ENCODE measurements at places on chromosomes 7 and 10.

DNA sequence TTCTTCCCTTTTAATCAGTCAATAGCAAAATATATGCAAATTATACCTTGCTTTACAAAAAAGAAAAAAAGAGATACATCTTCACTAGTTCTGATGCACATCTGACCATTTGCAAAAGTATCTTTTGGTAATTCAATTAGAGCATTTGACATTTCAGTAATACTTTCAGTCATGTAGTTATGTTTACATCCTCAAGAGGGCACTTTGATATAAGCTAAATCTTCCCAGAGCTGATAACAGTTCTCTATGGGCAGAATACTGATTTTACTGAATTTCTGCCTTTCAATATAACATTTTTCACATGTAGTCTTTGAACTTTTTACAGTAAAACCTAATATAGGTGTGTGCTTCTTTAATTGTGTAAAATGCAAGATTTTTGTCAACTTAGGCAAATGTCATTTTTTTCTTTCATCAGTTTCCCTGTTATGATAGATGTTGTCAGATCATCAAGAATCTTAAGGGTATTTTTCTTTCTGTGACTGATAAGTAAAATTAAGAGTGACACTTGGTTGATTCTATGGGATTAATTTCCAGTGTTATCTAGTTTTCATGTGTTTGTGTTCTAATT is 703.5 kb upstream of the SEMA3D start:
- peak; percentile 2 for DNase-seq

- no peak for DNase-seq
Observed at GRCh38 chr7:104089612-104090011, 100.2 kb upstream of the RELN start.

DNA sequence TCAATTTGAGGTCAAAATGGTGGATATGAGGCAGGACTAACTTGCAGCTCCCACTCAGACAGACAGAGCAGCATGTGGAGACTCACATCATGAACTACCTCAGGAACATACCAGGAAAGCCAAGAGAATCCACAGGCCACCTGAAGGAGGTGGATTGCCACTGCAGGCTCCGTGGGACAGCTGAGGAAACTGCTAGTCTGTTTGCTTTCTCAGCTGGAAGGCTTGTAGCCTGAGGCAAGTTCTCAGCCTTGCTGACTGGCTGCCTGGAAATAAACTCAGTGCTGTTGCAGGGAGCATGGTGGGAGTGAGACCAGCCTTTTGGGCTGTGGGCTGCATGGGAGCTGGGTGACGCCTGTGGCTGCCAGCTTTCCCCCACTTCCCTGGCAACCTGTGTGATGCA is 202.9 kb downstream of the ZNF248 start:
- DNase-seq: no peak

GRCh38 chr10:132480356-132480755 is 57.2 kb upstream of the INPP5A start:
- DNase-seq: no peak

GRCh38 chr10:111231779-111232178 is 154.9 kb downstream of the ADRA2A start:
- DNase-seq: no peak

DNA sequence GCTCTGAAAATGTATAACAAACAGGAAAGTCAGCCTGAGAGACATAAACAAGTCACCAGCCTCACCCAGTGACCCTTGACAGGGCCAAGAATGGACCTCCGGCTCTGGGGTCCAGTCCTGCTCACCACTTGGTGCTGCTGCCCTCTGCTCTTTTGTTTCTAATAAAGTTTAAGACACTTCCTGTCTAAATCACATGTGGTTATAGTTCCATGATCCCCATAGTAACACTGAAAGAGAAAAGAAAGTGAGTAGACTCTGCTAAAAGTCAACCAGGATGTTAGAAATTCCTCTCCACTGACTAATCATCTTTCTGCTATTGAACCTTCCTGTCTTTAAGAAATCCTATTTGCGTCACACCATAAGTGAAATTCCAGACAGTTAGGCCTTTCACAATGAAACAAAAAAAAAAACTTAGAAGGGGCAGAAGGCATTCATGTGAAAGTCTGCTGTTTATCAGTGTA is 179.2 kb upstream of the BET1 start:
- DNase-seq: no peak

DNA sequence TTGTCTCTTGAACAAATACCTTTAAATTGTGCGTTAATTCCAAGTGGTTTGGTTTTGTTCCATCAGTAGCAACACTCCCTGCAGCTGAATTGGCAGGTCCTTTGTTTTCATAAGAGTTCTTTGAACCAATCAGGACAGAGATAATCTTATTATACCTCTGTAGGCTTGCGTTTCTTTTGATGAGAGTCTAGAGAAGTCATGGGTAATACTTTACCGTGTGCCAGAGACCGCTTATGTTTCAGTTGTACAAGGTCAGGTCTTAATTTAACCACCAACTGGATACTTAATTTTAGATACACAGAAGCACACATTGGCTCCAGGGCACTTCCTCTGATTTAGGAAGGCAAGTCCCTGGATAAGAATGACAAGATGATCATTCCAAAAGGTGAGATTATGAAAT is at the start of gene ASB15:
ASB15 (plus strand) TSS at position 292 of the 400 bp plus-strand sequence. CDS start 12,682 bp downstream, outside the sequence.
- DNase-seq: no peak

DNA sequence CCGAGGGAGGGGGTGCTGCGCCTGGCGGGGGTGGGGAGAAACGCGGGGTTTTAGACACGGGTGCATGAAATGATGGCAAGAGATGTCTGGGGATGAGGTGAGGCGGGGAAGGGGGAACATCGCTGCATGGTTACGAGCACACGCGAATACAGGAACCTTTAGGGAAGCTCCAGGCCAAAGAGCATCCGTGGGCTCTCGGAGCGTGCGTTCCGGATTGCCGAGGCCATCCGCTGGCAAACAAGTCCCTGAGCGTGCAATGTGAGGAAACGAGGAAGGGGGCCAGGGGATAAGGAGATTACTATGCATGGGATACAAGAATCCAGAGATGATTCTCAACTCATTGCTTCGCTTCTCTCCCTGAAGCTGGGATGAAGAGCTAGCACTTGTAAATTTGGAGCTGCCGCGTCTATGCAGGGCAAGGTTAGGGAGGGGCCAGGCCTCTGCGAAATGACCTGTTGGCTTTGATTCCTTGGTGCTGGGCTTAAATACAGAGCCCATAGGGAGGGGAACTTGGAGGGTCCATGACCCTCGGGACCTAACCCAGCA is 520 bp upstream of the WNT2 start:
- no peak for DNase-seq

DNA sequence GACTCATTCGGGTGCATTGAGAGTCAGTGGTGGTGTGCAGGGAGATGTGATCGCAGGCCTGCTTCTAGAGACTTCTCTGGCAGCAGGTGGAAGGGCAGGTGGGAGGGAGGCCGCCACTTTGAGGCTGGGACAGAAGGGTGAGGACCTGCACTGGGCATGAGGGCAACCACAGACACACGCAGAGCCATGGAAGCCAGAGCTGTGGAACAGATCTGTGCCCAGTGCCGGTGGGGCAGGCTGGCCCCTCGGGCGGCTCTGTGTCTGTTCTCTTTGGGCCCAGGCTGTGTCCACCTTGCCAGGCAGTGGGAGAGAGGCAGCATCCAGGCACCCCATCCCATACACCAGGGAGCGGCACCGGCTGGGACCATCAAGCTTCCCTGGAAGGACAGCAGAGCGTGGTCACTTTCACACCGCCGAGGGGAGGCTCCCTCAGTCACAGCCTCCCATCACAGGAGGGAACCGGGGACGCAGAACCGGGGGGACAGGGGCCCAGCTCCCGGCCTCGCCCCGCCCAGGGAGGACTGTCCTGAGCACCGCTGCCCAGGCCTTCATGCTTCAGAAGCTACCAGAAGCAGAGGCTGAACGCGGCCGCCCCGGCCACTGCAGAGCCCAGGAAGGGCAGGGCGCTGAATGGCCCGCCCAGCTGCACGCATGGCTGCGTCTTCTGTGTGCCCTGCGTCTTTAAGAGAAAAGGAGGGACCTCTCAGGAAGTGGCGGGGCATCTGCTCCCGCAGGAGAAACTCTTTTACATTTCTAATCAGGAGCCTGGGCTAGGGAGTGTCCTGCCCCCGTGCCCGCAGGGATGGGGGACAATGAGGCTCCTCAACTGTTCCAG is 32.1 kb downstream of the EN2 start:
- DNase-seq: no peak

DNA sequence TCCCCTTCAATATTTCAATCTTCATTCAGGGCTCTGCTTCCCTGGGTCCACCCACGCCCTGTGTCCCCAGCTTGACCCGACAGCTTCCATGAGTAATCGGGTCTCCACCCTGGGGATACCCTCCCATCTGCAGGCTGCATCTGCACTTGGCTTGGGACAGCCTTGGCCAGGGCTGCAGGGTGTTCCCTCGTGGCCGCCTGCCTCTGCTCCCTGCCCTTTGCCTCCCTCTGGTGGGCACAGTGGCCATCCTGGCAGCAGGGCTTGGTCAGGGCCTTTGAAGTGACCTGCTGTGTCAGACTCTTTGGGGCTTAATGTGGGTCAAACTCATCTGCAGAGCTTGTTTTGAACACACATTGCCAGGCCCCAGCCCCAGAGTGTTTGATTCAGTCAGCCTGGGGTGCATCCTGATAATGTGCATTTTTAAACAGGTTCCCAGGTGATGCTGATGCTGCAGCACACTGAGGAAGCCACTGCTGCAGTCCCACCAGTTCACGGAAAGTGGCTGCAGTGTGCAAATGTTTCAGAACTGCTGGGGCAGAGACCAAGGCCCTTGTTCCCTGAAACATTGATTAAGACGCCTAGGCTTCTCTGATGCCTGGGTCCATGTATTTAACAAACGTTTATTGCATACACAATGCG is 80.7 kb upstream of the SEC61G start:
- DNase-seq: peak; percentile 16

GRCh38 chr7:110891197-110891596 is 199.7 kb upstream of the LRRN3 start:
- DNase-seq: no peak

DNA sequence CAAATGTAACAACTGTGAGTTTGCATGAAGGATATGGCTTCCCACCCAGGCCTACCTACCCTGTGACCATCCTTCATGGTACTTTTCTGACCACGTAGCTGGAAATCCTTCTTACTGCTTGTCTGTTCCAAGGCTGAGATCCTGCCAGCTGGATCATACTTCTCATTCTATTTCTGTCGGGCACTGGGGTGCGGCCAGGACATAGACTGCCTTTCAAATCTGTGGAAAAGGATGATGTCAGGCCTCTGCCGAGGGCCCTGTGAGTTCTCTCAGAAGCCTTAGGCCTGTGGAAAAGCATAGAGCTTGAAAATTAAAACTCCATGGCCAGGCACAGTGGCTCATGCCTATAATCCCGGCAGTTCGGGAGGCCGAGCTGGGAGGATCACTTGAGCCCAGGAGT is 10.0 kb downstream of the VWC2 start:
- no peak for DNase-seq

DNA sequence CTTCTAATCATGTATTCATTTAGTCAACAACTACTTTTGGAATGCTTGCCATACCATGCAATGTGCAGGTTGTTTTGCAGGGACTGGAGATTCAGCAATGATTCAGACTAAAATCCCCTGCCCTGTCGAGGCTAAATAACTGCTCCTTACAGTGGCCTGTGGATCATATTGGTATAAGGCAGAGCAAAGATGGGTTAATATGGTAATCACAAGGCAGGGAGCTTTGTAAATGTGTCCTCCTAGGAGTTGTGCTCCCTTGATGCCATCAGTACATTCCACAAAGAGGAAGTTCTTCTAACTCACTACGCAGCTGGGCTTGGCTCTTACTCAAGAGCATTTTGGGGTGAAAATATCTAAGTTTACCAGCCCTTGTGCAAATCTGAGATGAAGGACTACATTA is 614 bp upstream of the IFIT2 start:
- peak; percentile 3 for DNase-seq

GRCh38 chr7:70242826-70243225 is 644.6 kb downstream of the AUTS2 start:
- DNase-seq: no peak

DNA sequence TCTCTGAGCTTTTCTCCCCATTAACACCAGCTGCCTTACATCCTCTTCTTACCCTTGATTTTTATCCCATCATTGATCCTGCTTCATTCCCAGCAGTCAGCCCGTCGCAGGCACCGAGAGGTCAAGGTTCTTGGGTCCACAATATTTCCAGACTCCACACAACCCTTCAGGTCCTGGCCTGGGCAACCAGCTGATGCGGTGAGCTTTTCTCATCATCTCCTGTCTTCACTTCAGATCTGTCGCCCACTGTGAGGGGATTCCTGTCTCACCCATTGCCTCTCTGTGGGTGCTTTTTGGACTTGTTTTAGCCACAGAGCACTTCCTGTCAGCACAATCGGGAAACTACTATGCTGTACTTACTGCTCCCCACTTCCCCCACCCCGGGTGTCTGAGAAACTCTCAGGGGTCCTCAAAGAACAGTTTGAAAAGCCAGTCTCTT is 8.4 kb upstream of the PVRIG start:
- peak; percentile 62 for DNase-seq

GRCh38 chr10:28922127-28922526 is 244.8 kb downstream of the BAMBI start:
- no peak for DNase-seq

DNA sequence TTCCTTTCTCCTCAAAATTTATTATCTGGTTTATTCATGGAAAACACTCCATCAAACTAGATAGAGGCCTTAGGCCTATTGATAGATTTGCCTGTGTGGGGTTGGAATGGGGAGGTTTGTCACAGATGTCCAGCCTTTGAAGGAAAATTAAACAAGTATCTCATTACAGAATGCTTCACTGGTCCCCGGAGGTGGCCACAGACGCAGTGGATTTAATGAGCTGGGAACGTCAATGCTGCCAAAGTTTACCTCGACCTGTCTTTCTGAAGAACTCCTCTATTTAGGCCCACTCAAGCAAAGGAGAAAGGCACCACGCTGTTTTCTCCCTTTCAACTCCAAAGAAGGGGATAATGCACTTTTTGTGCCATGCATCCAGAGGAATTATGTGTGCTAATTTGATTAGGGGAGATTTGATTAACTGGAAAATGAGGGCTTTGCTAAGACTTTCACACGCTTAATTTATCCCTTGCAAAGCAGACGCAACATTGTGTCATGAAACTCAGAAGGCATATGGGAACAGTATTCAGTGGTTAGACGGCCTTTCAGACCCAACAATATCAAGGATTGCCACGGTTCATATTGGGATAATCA is 558.8 kb upstream of the GALNT17 start:
- DNase-seq: no peak

DNA sequence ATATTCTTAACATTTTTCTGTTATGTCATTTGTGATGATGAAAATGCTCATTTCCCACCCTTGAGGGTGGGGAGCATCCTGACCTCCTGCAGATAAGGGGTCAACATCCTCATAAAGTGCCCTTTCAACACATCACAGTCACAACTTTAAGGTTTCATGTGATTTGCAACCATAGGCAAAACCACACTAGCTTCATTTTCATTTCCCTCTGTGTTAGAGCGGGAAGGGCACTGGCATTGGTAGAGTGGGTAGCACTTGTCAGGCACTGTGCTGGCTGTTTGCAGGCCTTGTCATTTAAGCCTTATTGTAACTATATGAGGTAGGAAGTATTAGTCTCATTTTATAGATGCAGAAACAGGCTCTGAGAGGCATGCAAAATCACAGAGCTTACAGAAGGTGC is 39.8 kb downstream of the PSMC2 start:
- DNase-seq: no peak

GRCh38 chr10:120145107-120145506 is 252.6 kb downstream of the SEC23IP start:
- DNase-seq: no peak

GRCh38 chr10:125144693-125145623 is 15.4 kb downstream of the CTBP2 start:
- peak; percentile 28 for DNase-seq

- DNase-seq: no peak
Observed at GRCh38 chr10:78357141-78358063, 323.7 kb downstream of the RPS24 start.

GRCh38 chr10:27995311-27995710 is 3.6 kb downstream of the ODAD2 start:
- no peak for DNase-seq
